ENCODE measurements at places on chromosomes 2 and 18. TPM values are rescaled to one million over a fixed set of nuclear protein-coding genes. Genes with fewer than 3 reads are reported as not detected.

Gene FN1
- 394 TPM for total RNA-seq

Gene PNKD
- total RNA-seq: 22.3 TPM

Gene POTEC
- total RNA-seq: not detected

Gene THSD7B
- total RNA-seq: 8.1 TPM

Gene ADCYAP1
- total RNA-seq: 3.4 TPM

Gene ADRA2B
- 2.0 TPM for total RNA-seq

Gene GNAL
- total RNA-seq: 4.1 TPM

Gene REEP1
- 3.9 TPM for total RNA-seq

Gene RPRM
- total RNA-seq: 3.2 TPM

Gene SLC9A2
- total RNA-seq: 6.8 TPM

Gene TMEM150A
- total RNA-seq: 3.3 TPM

Gene CDH19
- total RNA-seq: 4.5 TPM

Gene SCG2
- 0.20 TPM for total RNA-seq
